ENCODE measurements at places on chromosomes 11 and 22.

DNA sequence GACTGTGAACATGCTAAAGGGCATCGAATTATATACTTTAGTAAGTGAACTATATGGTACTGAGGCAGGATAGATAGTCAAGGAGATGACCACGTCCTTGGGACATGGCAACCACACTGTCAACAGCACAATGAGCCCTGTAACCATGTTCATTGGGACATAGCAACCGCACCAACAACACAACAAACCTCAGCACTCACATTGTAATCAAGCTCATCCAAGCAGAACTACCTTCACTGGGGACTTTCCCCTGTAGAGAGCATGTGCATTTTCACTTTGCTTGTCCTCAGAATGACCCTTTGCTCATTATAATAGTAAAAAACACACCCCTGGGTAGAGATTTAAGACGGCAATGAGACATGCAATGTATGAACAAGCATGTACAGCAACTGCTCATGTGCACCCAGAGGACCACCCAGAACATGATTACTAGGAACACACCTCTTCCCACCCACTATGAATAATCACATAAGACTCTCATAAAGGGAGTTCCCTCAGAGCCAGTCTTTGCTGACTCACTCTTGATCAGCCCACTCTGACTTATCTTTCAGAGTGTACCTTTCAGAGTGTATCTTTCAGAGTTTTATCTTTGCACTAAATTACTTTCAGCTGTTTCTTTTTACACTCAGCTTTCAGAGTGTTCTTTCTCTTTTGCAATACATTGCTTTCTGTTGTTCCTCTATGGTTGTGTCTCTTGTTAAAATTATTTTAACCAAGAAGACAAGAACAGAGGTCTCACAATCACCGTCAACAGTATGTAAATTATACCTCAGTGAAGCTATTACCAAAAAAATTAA is 4.1 kb upstream of the PLAAT2 start:
- DNase-seq = no peak

- no peak for DNase-seq
Observed at GRCh38 chr11:93238956-93239355, 41.2 kb upstream of the SLC36A4 start.

- DNase-seq = peak; percentile 82
Observed at GRCh38 chr22:39170825-39171622, 18.5 kb upstream of the CBX7 start.

DNA sequence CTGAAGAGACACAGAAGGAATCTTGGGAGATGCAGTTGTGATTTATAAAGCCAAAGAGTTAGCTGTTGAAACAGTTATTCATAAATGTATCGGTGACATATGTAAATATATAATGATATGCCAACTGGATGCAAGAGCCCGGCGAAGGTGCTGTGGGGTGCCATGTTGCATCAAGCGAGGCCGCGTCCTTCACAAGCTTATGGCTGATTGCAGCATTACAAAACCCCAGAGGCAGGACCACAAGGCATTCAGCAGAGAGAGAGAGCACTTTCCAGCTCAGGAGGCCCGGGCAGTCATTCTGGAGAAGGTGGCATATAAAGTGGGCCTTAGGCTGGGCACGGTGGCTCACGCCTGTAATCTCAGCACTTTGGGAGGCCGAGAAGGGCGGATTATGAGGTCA is 65.6 kb downstream of the LARGE1 start:
- no peak for DNase-seq

DNA sequence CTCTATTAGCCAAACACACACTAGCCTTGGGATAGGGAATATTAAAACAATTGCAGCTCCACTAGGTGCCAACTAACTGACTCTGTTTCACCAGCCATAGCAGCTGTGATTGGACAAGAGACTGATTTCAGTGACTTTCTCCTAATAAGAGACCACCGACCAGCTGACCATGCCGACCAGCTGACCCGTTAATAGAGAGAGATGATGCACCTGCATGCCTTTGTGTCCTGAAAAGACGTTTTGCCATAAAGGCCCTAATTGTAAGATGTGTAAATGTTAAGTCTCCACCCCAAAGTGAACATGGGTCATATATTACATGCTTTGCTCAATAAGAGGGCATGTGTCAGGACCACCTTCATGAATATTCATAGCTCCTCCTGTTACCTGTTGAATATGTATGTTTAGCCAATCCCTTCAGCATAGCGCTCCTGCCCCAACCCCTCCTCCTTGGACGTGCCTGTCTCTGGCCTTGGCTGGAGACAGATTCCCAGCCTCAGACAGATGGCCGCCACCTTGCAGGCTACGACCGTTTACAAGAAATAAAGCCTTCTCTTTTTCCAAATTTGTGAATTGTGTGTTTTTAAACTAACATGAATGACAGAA is 1.3 kb upstream of the NADSYN1 start:
- no peak for DNase-seq

DNA sequence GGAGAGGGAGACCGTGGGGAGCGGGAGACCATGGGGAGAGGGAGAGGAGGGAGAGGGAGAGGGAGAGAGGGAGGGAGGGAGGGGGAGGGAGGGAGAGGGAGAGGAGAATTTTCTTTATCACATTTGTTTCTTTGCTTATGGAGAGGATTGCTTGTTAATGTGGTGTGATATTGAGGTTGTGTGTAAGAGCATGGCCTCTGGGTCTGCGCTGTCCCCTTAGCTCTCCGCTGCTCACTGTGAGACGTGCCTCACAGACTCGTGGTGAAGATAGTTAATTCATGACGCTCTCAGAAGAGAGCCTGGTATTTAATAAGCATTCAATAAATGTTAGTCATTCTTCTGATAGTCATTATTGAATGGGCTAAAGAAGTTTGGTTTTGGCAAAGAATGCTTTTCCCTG is 26.2 kb downstream of the PPFIA1 start:
- DNase-seq = no peak

DNA sequence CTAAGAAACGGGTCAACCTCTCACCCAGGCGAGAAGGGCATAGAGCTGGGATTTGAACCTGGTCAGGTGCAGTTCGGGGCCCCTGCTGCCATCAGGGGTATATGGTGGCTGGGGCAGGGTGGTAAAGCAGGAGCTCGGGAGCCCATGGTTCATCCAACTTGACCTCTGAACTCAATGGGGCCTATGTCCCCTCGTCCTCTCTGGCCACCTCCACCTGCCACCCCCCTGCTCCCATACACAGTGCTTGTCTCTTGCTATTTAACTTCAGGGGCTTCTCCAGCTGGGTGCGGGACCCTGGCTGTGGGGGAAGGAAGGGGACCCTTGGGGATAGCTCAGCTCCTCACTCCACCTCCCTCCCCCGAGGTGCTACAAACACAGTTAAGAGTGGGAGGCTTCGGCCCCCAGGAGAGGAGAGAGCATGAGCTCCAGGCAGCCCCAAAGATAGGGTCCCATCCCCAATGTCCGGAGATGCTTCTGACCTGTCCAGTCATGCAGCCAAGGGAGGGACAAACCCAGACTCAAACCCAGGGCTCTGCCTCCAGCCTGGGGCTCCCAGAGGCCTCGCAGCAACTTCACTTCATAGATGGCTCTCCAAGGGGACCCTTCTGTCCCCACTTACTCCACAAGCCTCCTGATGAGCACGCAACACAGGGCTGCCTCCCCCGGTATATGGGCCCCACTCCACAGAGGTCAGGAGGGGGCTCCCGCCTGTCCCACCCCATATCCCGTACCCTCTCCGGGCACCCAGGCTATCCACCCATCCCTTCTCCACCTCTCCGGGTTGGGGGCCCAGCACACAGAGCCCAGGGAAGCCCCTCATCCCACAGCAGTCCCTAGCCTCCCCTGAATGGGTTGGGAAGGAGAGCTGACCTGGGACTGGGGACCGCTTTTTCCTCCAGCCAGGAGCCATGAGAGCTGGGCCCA is 712 bp downstream of the IL2RB start:
- no peak for DNase-seq

DNA sequence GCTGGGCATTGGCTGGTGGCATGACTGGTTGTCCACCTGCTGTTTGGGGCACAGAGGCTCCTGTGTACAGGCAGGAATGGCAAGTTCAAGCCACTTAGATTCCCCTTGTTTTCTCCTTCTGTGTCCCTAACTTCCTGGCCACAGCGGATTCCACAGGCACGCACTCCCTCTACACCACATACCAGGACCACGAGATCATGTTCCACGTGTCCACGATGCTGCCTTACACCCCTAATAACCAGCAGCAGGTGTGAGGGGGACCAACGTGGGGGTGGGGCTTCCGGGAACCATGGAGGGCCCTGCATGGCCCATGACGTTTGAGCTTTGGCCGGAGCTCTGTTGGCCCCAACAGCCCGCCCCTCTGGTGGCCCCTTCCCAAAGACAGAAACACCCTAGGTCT is 7.8 kb downstream of the SIPA1 start:
- DNase-seq = no peak
